ENCODE measurements at places on chromosomes 1 and 21. TPM values are rescaled to one million over a fixed set of nuclear protein-coding genes. Genes with fewer than 3 reads are reported as not detected.

The DPT gene
- 0.04 TPM for polyA plus RNA-seq

The TSTD1 gene
- 0.15 TPM for polyA plus RNA-seq

The ASPM gene
- polyA plus RNA-seq: 7.7 TPM

The FCRLB gene
- 0.03 TPM for polyA plus RNA-seq

The SPRR2B gene
- not detected for polyA plus RNA-seq
